Stimulated activated CD8-positive, alpha-beta memory T cell treated with anti-CD3 and anti-CD28 coated beads, Interleukin-12 subunit alpha, Interleukin-12 subunit beta, amount 100 ng/mL, for 4 hours (primary cell): ENCODE measurements at places on chromosomes 2 and 18.

GRCh38 chr2:58508006-58508405, 266.9 kb upstream of the FANCL start:
- DNase-seq: no peak

DNA sequence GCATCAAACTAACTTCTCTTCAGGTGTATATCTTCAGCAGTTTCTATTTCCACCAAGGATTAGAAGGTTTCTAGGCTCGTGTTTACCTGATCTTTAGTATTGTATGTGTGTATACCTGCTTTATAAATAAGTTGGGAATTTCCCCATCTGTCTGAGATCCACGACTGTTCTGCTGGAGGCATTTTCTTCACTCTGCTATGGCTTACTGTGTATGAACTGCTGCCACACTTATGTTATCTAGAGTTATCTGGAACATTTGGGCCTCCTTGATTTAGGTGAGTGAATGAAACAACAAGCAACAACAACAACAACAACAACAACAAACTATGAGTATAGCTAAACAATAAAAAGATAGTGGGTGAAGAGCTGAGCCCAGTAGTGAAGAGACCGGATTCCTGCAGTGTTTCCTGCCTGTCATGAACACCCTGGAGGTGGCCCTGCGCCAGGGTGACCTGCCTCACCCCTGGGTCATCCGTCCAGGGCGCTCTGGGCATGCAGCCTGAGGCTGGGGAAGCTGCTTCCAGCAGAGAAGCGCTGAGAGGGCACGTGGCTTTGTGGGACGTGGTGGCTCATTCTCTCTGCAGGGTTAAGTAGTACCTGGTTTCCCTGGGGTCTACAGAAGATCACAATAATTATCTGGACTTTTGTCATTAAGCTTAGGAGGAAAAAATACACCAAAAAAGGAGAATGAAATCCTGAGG, 56.1 kb upstream of the GATA6 start:
- DNase-seq: no peak

DNA sequence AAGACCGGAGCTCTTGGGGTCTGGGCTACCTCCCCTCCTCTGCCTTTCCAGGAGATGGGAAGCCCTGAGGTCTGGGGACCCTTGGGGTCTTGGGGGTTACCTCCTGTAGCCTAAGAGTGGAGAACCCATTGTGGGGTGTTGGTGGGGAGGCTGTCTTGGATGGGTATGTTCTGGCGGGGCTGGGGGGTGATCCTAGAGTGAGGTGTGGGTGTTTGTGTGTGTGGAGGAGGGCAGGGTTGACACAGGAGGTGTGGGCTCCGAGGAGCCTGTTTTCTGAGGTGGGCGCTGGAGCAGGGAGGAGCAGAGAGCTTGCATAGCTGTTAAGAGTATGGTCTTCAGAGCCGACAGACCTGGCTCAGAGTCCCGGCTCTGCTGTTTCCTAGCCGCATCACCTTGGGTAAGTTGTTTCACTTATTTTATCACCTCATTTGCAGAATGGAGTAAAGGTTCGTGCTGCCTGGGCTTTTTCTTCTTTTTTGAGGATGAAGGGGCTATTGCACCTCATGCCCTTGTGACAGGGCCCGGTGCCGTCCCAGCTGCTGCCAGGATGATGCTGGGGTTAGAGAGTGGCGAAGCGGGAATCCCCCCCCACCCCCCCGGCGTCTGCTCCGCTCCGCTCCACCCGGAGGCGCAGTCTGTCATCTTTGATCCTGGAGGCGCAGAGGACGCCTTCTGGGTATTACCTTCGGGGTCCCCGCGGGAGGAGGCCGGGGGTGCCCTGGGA, 17.2 kb downstream of the TET3 start:
- DNase-seq: no peak

DNA sequence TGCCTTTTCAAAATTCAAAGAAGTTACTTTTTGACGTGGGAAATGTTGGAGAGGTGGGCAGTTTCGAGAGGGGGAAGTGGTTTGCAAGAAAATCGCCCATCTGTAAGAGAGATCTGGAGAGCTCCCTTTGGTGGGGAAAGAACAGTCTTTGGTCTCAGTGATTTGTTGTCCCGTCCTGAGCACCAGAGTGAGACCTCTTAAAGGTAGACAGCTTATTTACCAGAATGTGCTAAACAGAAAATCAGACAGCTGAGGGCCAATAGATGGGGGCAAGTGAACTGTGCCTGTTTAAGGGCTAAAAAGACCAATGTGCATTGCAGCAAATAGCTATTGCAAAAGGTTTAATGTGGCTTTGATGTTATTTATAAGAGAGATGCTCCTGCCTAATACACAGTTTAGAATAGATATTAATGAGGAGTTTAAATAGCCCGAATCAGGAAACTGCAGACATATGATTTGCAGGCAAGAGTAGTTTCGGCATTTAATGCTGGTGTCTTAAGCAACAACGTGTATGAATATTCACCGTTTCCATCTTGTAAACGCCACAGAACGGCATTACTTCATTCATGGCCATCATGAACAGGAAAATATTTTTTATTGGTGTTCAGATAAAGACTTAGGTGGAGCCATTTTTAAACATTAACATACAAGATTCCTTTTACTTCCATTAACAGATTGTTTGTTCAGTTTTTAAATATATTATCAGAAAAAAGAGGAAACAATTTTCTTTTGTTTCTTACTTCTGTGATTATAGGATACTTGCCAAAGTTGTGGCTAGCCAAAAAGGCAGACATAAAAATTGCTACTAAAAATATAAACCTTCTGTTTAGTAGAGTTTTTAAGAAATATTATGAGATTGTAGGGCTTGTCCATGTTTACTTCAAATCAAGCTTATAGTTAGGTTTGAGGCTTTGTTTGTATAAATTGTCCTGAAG, 29.6 kb downstream of the ARHGAP15 start:
- no peak for DNase-seq

DNA sequence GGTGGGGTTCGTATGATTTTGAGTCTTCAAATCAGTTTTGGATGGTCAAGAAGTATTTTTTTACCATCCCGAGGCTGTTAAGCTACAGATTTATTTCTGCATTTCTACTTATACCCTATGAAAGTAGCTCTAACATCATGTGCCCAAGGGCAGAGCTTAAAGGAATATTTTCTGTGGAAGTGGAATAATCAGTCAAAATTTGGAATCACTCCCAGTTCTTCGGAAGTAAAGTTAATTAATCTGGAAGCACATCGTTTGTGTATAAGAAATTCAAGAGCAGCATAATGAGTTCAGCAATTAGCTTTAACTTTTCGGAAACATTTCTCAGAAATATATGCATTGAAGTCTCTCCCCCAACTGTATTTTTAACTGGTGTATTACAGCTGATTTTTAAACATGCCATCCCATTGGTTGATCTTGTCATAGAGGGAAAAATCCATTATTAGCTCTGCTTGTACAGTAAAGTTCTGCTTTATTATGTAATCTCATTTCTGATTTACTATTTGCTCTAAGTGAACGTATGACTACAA, 510.1 kb downstream of the DCC start:
- DNase-seq: no peak
